HFF-Myc (cell line): ENCODE measurements at places on chromosomes 4 and X.

DNA sequence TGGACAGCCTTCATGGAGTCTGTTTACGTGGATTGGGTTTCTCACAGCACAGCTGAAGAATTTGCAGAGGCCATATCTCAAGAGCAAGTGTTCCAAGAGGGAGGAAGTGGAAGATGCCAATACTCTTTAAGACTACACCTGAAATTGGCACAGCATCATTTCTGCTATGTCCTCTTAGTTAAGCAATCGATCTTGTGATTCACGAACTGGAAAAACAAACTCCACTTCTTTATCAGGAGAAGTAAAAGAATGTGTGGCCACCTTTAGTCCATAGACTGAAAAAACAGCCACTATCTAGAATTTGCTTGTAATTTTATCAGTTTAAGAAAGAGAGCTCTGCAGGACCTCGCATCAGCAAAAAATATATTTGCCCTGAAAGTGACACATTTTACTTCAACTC is 473.1 kb upstream of the ATOH1 start:
- DNase-seq = no peak

- no peak for DNase-seq
These were observed 47.9 kb downstream of the RGS12 start for GRCh38 chr4:3340700-3341083.

DNA sequence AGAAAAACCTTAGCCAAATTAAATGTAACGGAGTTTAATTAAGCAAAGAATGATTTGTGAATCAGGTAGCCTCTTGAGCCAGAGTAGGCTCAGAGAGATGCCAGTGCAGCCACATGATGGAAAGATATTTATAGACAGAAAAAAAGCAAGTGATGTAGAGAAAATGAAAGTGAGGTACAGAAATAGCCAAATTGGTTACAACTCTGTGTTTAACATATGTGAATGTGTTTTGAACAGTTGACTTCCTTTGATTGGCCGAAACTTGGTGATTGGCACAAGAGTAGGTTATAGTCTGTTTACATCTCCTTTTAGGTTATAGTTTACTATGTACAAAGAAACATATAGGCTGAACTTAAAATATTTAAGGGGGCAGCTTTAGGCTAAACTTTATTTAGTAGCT is 459.9 kb upstream of the BOD1L1 start:
- no peak for DNase-seq

DNA sequence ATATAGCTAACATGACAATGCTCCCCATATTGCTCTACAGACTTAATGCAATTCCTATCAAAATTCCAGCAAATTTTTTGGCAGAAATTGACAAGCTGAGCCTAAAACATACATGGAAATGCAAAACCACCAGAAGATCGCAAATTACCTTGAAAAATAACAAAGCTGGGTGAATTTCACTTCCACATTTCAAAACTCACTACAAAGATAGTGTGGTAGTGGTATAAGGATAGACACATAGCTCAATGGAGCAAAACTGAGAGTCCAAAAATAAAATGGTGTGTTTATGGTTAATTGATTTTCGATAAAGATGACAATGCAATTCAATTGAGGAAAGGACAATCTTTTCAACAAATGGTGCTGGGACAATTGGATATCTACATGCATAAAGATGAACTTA is 65.8 kb downstream of the SLC9A7 start:
- no peak for DNase-seq

DNA sequence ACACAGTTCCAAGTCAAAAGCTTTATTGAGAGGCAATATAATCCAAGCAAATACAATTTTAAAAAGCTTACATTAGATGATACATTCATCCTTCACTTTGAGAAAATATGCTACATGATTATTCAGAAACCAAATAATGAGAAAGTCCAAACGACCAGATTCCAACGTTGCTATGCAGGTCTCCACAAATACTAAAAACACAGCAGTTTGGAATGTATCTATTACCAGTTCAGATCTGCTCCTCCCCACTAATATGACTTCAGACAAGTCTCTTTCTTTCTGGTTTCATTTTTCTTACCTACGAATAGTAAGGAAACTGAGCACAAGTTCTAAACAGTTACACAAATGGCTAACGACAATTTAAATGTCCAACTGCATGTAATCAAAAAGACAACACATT is 9.5 kb downstream of the NAF1 start:
- no peak for DNase-seq

DNA sequence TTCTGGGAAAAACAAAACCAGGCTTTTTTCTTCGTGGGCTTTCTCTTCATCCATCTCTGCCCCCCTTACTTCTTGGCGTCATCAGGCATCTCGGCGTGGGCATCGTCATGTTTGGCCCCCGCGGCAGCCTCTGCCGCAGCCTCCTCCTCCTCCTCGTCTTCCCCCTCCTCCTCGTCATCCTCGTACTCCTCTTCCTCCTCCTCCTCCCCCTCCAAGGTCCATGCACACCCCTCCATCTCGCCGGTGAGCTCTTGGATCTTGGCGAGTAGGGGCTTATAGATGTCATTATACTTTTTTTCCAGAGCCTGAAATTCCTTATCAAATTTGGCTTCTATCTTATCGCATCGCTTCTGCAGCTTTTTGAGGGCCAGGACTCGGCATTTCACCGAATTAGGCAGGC is 488 bp downstream of the NAP1L5 start:
- no peak for DNase-seq

- no peak for DNase-seq
These were observed 203.4 kb downstream of the CCNG2 start for GRCh38 chr4:77360451-77360850.

DNA sequence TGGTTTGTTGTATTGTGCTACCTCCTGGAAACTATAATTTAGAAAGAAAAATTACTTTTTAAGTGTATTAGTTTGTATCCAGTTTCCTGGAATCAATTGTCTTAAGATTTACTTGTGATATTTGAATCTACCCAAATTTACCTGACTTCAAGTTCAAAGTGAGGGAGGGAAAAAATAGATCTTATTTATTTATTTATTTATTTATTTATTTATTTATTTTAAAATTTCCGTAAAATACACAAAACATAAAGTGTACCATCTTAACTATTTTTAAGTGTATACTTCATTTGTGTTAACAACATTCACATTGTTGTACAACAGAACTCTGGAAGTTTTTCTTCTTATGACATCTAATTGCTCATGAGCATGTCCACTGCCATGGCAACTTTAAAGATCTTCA is 356.0 kb downstream of the DACH2 start:
- no peak for DNase-seq

DNA sequence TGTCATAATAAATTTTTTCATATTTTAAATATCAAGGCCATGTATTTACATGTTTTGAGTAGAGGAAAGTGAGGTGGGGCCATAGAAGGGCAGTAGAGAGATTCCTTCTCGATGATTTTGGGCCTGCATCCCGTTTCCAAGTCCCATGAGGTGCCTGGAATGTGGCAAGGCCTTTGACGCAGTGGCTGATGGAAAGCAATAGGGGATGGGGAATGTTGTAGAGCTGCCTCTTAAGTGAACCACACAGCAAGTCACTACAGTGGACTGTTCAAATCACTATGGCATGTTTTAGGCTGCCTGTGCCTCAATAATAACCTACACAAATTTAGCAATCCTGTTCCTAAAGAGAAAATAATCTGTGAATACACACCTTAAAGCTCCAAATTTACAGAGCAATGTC is 48.3 kb downstream of the ANXA5 start:
- no peak for DNase-seq

DNA sequence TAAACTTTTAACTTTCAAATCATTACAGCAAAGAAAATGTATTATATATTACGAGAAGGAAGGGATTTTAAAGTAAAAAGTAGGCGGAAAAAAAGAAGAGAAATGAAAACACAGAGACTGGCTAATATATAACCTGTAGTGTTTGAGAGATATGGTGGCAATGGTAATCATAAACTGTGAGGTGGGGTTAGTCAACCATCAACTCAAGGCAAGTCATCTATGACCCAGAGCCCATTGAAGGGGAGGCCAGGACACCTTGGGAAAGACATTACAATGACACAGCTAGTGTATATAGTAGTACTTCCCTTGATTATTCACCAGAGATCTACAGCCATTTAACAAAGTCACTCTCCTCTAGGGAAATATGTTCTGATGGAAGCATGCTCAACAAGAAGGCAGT is 423.9 kb upstream of the PITX2 start:
- DNase-seq = no peak

- no peak for DNase-seq
These were observed 20.4 kb downstream of the MSANTD1 start for GRCh38 chr4:3269105-3269927.

DNA sequence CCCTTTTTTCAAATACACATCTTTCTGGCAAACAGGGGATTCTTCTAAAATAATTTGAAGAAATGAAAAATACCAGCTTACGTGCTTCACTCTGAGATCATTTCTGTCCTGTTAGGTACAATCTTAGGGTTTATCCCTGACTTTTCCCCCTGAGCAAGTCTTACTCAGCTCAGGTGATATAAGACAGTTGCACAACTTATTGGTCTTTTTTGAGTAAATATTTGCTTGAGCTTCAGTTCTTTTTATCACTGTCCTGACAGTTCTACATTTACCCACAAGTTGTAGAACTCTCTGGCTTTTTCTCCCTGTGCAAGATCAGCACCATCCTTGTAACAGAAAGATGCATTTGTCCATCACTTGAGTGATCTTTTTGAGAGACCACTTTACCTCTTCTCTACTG is 84.9 kb downstream of the MID1IP1 start:
- no peak for DNase-seq

GRCh38 chr4:124953486-124953885 is 241.0 kb upstream of the ANKRD50 start:
- DNase-seq = no peak

DNA sequence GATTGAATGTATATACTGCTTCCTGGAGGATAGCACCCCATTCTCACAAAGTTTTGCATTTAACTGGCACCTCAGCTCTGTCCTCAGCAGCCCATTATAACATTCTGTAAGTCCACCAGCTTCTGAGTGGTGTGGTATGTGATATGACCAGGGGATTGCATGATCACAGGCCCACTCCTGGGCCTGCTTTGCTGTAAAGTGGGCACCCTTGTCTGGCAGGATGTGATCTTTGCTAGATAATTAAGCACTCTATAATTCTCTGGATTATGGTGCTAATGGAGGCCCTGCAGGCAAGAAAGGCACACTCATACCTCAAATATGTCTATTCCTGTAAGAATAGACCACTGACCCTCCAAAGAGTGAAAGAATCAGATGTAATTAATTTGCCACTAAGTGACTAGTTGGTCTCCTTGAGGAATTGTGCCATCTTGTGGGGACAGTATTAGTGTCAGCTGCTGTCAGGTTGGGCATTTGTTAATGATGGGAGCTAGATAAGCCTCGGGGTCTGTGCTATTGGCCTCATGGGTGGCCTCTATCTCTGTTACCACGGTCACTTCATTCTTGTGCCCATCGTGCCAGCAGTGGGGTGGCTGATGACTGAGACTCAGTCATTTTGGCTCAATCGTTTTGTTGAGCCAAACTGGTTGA is 2.2 kb upstream of the CFI start:
- DNase-seq = peak; percentile 31

GRCh38 chr4:73698217-73698616 is 42.2 kb upstream of the CXCL8 start:
- DNase-seq = no peak

GRCh38 chrX:38870361-38870895 is 69.2 kb downstream of the MID1IP1 start:
- DNase-seq = no peak

DNA sequence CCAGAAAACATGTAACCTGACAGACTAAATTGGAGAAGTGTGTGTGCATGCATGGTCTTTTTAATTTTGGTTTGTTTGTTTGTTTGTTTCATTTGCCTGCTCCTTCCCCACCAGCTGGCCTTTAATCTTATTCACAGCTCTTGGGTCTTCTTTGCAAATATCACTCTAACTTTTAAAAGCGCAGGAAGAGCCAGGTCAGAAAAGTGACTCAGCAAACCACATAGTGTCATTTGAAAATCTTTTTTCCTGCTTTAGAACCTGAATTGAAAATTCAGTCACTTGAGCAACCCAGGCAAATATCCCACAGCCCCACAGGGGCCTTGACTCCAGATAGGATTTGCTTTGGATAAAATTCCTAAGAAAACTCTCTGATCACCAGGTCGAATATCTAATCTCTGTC is 4.6 kb downstream of the TMEM255A start:
- DNase-seq = no peak

DNA sequence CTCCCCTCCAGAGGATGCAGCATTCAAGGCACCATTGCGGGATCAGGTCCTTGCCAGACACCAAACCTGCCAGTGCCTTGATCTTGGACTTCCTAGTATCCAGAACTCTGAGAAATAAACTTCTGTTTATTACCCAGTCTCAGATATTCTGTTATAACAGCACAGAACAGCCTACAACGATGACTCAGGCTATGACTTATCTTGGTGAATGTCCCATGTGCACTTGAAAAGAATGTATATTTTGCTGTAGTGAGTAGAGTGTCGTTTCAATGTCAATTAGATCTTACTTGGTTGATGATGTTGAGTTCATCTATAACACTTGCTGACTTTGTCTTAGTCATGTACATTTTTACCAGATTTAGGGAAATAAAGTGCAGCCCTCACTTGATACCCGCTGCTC is 34.5 kb upstream of the PGRMC1 start:
- DNase-seq = no peak

DNA sequence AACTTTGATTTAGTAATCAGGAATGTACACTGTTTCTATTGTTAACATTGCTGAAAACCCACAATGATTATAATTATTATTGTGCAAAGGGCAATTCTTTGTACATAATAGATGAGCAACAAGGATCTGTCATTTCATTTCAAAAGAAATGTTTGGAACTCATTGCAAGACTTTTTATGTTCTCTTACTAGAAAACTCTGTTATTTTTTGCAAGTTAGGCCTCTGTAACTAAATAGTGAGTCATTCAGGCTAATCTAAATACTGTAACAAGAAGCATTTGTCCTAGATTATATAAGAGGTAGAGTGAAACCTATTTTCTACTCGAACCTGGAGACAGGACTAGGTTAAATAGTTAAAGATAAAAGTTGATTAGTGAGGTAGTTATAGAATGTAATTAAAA is 93.2 kb upstream of the FAM47B start:
- DNase-seq = no peak

DNA sequence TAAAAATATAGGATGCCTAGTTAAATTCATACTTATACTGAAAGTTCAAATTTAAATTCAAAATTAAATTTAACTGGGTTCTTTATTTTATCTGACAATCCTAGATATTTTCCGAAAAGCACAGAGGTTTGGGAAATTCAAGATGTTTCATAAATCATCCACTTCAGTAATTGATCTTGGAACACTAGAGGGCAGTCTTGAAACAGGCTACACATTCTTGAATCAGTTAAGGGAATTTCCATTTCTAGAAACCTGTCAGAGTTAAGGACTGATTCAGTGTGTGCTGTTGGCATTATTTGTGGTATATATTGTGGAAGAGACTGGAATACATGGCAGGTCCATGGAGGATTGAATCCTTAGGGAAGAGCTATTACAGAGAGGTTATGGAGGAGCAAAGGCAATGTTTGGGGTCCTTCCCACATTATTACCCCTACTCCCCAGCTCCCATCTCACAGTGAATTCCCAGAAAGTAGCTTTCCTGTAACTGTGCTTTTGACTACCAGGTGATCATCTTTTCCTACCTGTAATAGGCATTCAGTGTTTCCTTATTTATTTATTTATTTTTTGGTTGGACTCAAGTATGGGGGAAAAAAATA is 92.9 kb downstream of the EGF start:
- DNase-seq = peak; percentile 54

GRCh38 chrX:79281775-79282174 is 85.4 kb downstream of the ITM2A start:
- DNase-seq = no peak
